ENCODE measurements at places on chromosomes 13 and 19. TPM values are rescaled to one million over a fixed set of nuclear protein-coding genes. Genes with fewer than 3 reads are reported as not detected.
A peak's percentile ranks its signal among the peaks of the same experiment; 100 is the strongest.

- DNase-seq: peak; percentile 59
Measured at GRCh38 chr19:34173193-34173956, 1.1 kb downstream of the LSM14A start.

- no peak for DNase-seq
Measured at GRCh38 chr13:107069108-107069776, 501.3 kb upstream of the ARGLU1 start.

- DNase-seq: no peak
Measured at GRCh38 chr19:28603453-28603852, 609.5 kb downstream of the UQCRFS1 start.

GRCh38 chr13:41976476-41976875 is 15.6 kb upstream of the VWA8 start:
- DNase-seq: no peak

- DNase-seq: no peak
Measured at GRCh38 chr13:47945738-47946137, 55.3 kb downstream of the SUCLA2 start.

- peak; percentile 43 for DNase-seq
Measured at GRCh38 chr13:49214917-49215376, 5.2 kb upstream of the MLNR start.

DNA sequence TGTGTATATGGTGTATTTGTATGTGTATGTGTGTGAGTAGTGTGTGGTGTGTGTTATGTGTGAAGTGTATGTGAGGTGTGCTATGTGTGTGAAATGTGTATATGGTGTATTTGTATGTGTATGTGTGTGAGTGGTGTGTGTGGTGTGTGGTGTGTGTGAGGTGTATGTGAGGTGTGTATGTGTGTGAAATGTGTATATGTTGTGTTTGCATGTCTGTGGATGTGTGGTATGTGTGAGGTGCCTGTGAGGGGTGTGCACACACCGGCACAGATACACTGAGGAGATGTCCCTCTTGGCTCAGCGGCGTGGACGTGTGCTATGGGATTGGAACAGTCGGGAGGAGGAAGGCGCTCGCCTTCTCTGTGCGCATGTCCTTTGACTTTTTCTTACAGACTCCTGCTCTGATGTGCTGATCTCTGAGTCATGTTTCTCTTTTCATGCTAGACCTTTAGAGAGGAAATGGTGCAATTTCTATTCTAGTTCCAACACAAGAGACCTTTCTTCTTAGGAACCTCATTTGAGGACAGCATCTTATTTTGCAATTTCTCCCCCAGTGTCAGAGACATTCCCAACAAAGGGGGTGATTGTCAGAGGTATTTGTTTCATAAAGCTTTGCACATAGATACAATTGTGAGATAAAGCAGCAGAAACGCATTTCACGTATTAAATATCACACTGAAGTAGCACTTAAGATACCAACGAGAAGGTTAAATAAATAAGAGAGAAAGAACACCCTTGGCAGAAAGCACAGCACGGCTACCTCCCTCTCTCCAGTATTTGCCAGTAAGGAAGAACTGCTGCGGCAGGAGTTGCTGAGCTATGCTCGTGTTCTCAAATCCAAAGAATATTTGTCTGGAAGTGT is 11.3 kb upstream of the TNFRSF19 start:
- no peak for DNase-seq

GRCh38 chr19:34096020-34096915 is 76.0 kb upstream of the LSM14A start:
- peak; percentile 16 for DNase-seq

DNA sequence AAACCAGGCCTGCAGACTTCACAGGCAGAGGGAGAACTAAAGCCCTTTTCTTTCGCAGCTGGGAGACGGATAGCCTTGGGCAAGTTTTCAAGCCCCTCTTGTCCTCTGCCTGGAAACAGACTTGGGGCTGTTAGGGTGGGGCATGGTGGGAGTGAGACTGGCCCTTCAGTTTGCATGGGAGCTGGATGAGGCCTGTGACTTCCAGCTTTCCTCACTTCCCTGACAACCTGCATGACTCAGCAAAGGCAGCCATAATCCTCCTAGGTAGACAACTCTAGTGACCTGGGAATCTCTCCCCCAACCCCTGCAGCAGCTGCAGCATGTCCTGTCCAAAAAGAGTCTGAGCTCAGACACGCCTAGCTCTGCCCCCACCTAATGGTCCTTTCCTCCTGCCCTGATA is 93.0 kb downstream of the POSTN start:
- no peak for DNase-seq

- no peak for DNase-seq
Measured at GRCh38 chr13:98648141-98648540, 71.2 kb upstream of the STK24 start.

GRCh38 chr13:50236898-50237318 is 221.7 kb downstream of the KCNRG start:
- no peak for DNase-seq

DNA sequence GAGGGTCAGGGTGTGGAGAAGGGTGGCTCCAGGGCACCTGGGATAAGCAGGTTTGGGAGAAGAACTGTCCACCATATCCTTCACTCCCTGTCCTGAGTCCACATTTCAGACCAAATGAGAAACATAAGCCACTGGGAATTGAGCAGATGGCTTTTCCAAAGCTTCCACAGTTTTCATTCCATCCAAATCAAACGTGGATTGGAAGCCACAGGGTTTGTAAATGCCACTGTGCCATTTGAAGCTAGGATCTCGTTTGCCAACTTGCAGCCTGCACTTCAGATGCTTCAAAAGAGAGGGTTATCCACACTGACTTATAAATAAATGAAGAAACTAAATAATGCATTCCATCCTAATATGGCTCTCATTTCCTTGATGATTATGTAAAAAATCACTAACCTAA is 81.5 kb downstream of the UQCRFS1 start:
- no peak for DNase-seq

- peak; percentile 49 for DNase-seq
Measured at GRCh38 chr13:110869805-110870706, 44.8 kb downstream of the ANKRD10 start.

NFIX gene
- total RNA-seq: 0.44 TPM

TNPO2 gene
- 105 TPM for total RNA-seq

ADGRE2 gene
- 3.2 TPM for total RNA-seq

PLIN5 gene
- 4.2 TPM for total RNA-seq
